ENCODE measurements at places on chromosomes 1 and 21. TPM values are rescaled to one million over a fixed set of nuclear protein-coding genes. Genes with fewer than 3 reads are reported as not detected.
A peak's percentile ranks its signal among the peaks of the same experiment; 100 is the strongest.

DNA sequence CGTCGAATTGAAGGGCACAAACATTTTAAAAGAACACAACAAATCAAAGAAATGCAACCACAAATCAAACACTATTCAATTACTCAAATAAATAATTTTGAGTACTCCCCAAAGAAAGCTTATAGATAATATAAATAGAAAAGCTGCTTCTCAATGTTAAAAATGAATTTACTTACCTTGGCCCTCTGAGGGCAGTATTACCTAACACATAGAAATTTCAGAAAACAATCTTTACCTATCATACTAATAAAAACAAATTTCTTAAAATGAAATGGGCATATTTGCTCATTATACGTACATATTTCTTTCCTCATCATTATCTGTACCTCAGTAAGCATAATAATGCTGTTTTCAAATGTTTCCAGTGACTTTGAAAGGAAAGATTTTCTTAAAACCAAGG, 141.8 kb downstream of the AKT3 start:
- peak; percentile 23 for DNase-seq

GRCh38 chr1:966704-967300, 520 bp downstream of the PLEKHN1 start:
- DNase-seq: peak; percentile 47

DNA sequence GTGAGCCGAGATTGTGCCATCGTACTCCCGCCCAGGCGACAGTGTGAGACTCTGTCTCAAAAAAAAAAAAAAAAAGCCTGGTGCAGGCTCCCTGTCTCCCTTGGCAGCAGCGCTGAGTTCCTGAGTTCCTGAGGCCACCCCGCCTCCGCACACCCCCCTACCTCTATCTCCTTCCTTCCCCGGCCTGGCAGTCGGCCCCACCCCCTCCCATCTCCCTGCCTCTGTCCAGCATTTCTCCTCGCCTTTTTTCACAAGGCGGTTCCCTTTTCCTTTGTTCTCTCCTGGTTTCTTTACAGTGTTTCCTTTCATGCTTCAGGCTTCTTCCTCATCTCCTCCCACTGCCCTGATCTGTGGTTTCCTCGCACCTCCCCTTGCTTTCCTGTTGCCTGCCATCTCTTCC, 2.7 kb downstream of the RORC start:
- no peak for DNase-seq

- DNase-seq: no peak
Measured at GRCh38 chr1:23756676-23757075, 13.4 kb downstream of the ELOA start.

GRCh38 chr1:198171667-198172540, 15.1 kb downstream of the NEK7 start:
- no peak for DNase-seq

- no peak for DNase-seq
Measured at GRCh38 chr1:117655220-117655577, 49.4 kb downstream of the TENT5C start.

DNA sequence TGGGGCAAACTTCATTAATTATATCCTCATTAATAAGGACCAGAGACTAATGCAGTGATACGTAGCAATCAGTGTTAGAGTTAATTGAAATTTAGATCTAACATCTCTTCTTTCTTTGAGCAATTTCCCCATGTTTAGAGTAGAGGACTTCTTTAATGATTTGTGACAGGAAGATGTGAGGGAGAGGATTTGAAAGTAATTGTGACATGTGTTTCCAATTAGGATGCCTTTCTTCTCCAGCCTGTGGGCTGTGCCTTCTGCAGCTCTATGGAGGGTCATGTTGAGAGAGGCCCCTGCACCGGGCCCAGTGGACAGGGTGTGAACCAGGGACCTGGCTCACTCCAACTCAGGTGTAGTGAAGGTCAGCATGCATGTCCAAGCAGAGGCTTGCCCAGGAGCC, 103.0 kb downstream of the GREM2 start:
- DNase-seq: no peak

DNA sequence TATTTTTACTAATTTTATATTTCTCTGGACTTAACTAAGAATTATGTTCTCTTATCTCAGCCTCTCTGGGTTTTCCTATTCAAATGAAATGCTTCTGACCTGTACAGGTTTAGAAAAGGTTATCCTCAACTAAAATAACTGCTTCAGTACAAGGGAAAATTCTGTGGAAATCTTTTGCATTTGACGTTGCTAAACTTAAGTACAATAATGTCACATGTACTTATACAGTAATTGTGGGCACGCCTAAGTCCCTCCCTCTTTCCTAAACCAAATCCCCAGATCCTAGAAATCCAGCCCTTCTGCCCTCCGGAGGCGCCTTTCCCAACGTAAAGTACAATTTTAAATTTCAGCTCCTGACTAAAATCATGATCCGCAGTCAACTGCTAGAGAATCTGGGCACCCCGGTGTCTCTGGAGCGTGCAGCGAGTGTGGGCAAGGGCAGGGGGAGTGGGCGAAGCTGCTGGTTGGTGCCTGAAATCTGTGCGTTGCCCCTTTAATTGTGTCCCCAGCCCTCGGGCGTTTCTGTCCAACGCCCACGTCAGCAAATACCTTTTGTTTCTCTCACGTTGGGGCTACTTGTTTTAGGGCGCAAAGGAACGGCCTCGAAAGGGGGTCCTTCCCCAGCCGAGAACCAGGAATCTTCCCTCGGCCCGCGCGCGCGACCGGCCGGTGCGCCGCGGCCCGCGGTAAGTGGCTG, at the start of gene ZBTB8A:
Gene ZBTB8A, plus strand, starts transcription at position 541 of the 697 bp plus-strand sequence. CDS start 53,505 bp downstream, outside the sequence.
- peak; percentile 32 for DNase-seq

Gene PTAFR
- total RNA-seq: 0.09 TPM

Gene UMODL1
- total RNA-seq: not detected

Gene SEMA4A
- total RNA-seq: 0.29 TPM

- no peak for DNase-seq
Measured at GRCh38 chr1:41783189-41783639, 135.5 kb downstream of the HIVEP3 start.

Gene TXNDC12
- 89.1 TPM for total RNA-seq

DNA sequence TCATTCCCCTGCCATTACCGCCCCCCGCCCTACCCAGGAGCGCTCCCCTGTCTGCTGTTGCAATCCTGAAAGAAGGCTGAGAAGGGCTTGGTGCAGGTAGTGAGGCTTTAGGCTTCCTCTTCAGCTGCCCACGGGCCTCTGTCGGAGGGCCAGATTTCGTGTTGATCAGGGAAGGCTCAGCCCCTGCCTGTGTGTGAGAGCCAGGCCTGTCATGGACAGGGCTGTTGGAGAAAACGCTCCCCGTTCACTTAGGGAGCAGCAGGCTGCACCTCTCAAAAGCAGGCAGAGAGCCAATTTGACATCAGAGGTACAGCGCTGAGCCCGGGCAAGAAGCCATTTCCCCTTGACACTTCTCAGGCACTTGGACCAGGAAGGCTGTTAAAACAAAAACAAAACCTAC, 19.0 kb downstream of the TEX35 start:
- DNase-seq: no peak

- DNase-seq: no peak
Measured at GRCh38 chr1:53037159-53037558, 24.9 kb upstream of the PODN start.

Gene FASLG
- not detected for total RNA-seq

Gene MAP1LC3C
- not detected for total RNA-seq

DNA sequence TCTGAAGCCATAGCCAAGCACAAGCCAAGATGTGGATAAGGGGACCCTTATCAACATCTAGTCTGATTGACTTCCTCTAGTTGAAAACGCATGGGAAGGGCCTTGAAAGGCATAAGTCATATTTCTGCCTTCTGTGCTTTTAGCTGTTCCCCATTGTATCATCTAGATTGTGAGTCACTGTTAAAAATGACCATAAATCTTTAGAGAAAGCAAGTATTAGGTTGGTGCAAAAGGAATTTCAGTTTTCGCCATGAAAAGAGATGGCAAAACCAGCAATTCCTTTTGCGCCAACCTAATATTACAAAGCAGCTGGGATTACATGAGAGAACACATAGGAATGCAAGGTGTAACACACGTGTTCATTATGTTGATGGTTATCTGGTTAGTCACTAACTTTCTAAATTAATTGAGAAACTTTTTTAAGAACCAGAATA, 63.6 kb downstream of the CLIC6 start:
- no peak for DNase-seq

DNA sequence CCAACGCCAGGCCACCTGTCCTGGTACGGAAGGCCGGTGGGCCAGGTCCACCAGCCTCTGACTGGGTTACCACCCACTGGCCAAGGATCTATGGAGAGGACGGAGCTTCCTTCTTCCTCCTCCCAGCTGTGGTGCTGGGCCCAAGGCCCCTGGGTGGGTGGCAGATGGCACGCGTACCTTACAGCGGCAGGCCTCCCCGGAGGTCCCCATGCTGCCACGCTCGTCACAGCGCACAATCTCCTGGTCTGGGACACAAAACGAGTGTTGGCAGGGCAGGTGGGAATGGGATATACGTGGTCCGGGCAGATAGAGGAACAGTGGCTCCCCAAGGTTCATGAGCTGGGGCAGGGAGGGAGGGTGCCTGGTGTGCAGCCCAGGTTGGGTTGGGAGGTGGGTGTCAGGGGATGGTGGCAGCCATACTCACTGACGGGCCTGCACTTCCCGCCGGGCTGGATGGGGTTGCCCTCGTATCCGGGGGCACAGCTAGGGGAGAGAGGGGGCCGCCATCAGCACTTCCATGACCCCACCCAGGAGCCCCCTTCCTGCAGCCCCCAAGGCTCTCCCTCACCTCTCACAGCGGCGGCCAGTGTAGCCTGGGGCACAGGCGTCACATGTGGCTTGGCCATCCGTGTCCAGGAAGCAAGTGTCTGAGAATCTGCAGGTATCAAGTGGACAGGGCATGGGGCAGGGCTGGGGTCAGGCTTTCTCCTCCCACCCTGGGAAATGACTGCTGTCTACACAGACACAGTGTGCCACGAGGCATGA, 58.9 kb downstream of the HSPG2 start:
- DNase-seq: no peak

DNA sequence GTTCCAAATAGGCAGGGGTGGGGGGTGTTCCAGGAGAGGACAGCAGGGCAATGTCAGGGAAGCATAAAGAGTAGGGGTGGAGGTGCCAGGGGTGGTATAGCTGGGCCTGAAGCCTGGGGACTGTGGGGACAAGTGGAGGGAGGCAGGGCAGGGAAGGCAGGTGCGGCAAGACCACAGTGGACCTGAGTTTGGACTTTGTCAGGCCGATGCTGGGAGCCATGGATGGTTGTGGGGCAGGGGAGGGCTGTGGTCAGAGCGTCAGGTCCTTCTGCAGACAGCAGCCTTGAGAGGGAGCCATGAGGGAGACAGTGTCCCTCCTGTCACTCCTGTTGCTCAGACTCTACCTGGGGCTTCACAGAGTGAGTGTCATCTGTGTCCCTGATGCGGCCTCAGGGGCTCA, 320.3 kb downstream of the PTPRU start:
- DNase-seq: no peak

DNA sequence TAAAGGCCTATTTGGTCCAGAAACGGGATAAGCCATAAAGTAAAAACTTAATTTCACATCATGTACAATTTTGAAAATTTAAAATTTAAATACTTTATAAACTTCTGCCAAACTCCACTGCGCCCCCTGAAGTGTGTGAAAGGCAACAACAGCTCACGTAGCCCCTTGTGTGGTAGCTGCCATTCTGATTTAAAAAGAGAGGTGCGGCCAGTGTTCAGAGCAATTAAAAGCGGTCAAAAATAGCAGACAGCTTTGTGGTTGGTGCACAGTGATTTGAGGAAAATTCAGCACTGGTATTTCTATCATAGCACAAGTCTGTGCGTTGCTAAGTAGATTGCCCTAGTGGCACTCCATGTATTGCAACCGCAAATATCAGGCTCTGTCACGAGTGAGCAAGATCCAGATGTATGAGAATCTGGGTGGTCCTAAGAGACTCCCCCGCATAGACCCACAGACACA, 122.5 kb downstream of the ATG4C start:
- peak; percentile 15 for DNase-seq

Gene CNTN2
- 0.20 TPM for total RNA-seq

- no peak for DNase-seq
Measured at GRCh38 chr1:180842052-180842451, 70.6 kb upstream of the KIAA1614 start.

Gene C1QTNF12
- 1.3 TPM for total RNA-seq

Gene CD1B
- not detected for total RNA-seq

GRCh38 chr1:54378157-54378873, 27.9 kb downstream of the SSBP3 start:
- no peak for DNase-seq

DNA sequence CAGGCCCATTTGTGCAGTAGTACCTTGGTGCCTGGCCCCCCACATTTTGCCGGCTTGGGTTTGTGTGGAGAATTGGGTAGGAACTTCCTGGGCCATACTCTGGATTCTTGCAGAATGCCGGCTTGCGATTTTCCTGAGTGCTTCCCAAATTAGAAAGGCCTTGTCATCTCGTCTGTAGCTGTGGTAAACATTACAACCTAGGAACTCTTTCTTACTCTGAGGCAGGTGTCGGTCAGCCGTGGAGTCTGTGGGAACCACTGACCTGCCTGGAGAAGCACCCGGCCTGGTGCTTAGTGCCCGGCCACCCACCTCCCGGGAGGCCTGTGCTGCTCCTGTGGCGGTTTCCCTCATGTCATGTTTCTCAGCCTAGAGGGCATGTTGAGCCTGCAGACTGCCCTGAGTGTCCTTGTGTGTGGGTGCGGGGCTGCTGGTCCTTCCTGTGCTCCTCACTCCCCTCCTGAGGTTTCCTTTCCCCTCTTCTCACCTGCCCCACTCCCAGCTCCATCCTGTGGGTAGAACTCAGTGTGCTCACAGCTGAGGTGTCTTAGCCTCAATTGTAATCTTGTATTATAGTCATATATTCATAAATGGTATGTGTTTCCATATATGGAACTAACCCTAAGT, 64.7 kb downstream of the S100B start:
- DNase-seq: no peak

Gene CD2
- not detected for total RNA-seq

GRCh38 chr1:205587581-205587980, 44.2 kb downstream of the ELK4 start:
- no peak for DNase-seq

DNA sequence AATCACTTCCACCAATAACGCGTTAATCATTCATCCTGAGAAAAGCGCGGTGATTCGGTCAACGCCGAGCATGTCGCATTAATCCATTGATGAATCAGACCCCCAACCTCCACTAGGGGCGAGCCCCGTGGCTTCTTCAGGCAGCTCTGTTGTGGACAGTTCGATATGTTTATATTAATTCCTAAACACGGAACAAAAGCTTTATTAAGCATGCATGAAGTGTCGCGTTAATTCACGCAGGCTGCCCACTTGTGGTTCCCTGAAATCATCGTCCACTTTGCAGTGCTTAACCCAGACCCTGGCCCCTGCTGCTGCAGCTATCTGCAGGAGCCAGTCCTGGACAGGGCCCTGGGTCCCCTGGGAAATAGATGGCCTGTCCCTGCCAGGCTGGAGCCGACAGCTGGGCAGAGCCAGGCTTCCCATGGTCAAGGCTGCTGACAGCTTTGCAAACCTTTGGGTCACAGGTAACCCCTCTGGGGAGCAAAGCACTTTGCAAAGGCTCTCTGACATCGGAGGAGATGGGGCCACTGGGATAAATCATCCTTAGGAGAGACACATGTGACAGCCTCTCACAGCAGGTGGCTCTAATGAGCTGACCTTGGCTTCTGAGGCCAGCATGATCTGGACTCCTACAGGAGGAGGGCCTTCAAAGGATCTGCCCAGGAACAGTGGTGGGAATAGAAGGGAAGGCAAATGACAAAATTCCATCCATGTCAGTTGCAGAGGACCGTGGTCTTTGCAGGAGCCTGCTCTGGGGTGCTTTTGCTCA, 137.0 kb upstream of the AJAP1 start:
- DNase-seq: no peak

- no peak for DNase-seq
Measured at GRCh38 chr1:157042846-157043245, 2.7 kb downstream of the ARHGEF11 start.

Gene CXADR
- total RNA-seq: 22.6 TPM
